LHCN-M2 (cell line): ENCODE measurements at places on chromosomes 11 and 22.

DNA sequence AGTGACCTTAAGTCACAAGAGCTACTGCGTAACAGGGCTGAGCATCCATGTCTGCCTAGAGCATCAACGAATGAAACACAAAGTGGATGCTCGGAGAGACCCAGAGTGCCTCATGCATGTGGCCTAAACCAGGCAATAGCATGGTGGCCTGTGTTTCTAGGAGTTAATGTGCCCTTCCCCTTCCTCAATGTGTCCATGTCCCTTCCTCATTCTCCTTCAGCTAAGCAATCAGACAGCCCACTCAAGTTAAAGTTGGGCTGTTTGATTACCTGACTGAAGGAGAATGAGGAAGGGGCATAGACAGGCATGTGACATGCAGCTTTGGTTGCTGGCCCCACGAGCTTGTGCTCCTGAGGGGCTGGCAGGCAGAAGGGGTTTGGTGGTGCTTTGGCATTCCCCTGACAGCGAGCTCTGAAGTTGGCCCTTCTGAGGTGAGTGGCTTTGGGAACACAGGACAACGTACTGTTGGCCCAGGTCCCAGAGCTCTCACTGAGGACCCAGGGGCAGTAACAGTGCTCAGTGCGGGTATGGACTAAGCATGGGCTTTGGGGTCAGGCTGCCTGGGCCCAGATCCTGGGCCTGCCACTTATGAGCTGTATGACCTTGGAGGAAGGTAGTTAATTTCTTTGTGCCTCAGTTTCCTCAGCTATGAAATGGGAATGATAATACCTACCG lies 46.7 kb downstream of the IRAG1 start:
- DNase-seq: no peak

DNA sequence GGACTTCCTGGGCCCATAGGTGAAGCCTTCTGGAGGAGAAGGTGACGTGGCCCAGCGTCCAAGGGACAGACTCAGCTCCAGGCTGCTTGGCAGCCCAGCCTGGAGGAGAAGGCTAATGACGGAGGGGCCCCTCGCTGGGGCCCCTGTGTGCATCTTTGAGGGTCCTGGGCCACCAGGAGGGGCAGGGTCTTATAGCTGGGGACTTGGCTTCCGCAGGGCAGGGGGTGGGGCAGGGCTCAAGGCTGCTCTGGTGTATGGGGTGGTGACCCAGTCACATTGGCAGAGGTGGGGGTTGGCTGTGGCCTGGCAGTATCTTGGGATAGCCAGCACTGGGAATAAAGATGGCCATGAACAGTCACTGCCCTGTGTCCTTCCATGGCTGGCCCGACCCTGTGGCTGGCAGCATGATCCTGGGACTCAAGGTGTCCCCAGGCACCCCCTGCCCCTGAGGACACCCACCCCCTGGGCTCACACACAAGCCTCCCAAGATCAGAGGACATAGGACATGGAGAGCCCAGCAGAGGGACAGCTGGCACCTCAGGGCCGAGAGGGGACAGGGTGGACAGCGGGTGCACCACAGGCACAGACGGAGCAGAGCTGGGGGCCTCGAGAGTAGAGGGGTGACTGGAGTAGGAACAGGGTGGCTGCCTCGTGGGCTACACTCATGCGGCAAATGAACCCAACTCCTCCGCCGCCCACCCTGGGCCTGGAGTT lies 10.1 kb downstream of the SIGIRR start:
- DNase-seq: no peak

GRCh38 chr11:17638311-17638710 lies 81.1 kb upstream of the MYOD1 start:
- DNase-seq: no peak

DNA sequence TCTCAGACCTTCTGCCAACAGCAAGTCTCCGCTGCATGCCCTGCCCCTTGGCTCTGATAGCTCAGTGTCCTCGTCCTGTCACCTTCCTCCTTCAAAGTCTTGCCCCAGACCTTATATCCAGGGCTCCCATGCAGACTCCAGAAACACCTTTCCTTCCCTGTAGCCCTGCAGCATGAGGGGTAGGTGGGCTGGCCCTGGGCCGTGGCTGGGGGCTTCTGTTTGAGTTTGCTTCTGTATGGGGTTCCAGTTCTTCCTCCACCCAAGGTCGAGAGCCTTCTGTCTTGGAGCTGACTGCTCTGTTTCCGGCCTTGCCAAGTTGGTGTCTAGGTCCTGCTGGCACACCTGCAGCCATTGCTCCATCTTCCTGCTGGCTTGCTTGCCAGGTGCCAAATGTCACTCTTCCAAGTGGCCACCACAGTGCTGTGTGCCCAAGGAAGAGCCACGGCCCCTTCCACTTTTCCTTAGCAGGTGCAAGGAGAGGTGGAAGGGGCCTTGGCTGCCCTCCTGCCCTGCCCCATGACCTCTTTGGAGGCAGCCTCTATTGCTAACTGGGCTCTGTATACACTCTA lies 74.8 kb upstream of the NECTIN1 start:
- DNase-seq: no peak

- DNase-seq: no peak
Observed at GRCh38 chr11:42034826-42035225, 575.4 kb upstream of the LRRC4C start.

GRCh38 chr22:27576413-27576812 lies 225.1 kb downstream of the MN1 start:
- DNase-seq: no peak

GRCh38 chr11:73461335-73461840 lies 85.2 kb downstream of the RELT start:
- DNase-seq: no peak

DNA sequence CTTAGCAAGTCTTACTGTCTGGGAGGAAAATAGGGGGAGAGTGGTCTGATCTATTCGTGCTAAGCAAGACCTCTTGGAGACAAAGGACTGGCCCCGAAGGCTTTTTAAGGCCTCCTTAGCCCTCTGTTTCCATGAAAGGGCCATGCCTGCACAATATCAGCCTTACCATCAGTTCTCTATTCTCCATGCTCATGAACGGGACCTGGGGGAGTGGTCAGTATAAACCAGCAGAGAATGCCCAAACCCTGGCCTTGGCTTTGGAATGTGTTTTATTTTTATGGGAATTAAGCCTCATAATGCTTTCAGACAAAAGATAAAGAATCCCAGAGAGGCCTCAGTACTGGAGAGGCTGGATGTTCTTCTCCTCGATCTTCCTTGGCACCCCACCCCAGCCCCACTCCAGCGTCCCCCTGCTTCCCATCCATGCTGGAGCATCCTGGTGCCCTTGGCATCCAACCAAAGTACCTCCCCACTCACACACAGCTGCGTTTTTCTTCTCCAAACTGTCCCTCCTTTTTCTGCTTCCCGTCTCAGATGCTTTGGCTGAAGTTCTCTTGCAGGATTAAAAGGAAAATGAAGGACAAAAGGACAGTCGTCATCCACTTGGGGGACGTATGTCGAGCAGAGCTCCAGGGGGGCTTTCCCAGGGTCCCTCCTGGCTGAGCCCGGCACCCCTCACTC lies 18.6 kb downstream of the FXYD6 start:
- DNase-seq: no peak

- no peak for DNase-seq
Observed at GRCh38 chr11:59413646-59414045, 12.6 kb downstream of the OR5A2 start.
